Stimulated activated CD4-positive, alpha-beta T cell treated with anti-CD3 and anti-CD28 coated beads, TNF-alpha, amount 100 ng/mL, for 48 hours (primary cell): ENCODE measurements at places on chromosomes 3 and 15.

GRCh38 chr15:56495053-56495452, 30.1 kb upstream of the MNS1 start:
- DNase-seq, result no peak

DNA sequence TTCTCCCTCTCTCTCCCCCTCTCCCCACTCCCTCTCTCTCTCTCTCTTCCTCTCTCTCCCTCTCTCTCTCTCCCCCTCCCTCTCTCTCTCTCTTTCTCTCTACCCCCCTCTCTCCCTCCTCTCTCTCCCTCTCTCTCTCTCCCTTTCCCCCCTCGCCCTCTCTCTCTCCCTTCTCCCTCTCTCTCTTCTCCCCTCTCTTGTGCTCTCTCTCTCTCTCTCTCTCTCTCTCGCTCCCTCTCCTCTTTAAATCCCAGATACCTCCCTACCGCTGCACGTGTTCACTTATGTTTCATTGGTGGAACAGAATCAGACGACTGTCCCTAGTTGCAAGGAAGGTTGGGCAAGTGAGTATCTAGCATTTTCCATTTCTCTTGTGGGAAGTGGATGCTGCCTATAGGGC, 166.5 kb downstream of the EBLN2 start:
- DNase-seq, result no peak

GRCh38 chr3:180265551-180265950, 228.8 kb upstream of the PEX5L start:
- no peak for DNase-seq

GRCh38 chr3:105834768-105835167, 34.0 kb downstream of the CBLB start:
- no peak for DNase-seq

DNA sequence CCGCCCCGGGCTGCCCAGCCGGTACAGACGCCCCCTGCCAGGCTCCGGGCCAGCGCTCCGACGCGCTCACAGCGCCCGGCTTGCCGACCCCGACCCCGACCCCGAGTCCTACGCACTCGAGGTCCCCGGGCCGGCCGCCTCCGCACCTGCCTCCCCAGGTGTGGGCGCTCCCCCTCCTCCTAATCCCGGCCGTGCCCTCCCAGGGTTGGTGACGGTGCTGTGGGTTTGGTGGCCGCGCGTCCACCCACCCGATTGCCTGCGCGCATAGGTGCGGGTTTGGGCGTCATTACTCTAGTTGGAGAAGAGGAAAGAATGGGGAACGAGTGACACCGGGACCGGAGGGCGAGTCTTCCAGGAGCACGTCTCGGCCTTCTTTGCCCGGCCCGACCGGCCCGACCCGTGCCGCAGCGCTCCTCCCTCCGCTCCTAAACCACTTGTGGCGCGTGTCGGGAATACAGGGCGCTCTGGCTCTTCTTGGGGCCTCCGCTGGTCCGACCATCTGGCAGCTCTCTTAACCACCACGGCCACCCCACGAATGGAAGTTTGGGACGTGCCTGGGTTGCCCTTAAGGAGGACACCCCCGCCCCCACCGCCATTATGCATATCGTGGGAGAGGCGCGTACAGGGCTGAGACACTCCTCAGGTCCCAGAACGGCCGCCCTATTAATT, 810 bp upstream of the THRB start:
- DNase-seq, result no peak

GRCh38 chr3:102353148-102353547, 81.7 kb upstream of the ZPLD1 start:
- no peak for DNase-seq
